ENCODE measurements at places on chromosomes 4 and X. TPM values are rescaled to one million over a fixed set of nuclear protein-coding genes. Genes with fewer than 3 reads are reported as not detected.

- DNase-seq = no peak
Observed at GRCh38 chr4:183485411-183486160, 19.3 kb upstream of the ING2 start.

DNA sequence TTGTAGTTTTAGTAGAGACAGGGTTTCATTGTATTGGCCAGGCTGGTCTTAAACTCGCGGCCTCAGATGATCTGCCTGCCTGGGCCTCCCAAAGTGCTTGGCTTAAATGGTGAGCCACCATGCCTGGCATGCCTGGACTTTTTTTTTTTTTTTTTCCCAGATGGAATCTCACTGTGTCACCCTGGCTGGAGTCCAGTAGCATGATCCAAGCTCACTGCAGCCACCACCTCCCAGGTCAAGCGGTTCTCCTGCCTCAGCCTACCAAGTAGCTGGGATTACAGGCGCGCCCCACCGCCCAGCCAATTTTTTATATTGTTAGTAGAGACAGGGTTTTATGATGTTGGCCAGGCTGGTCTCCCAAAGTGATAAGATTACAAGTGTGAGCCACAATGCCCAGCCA is 8.4 kb downstream of the UBE2K start:
- DNase-seq = no peak

- DNase-seq = no peak
Observed at GRCh38 chr4:88865046-88865445, 167.4 kb upstream of the NAP1L5 start.

DNA sequence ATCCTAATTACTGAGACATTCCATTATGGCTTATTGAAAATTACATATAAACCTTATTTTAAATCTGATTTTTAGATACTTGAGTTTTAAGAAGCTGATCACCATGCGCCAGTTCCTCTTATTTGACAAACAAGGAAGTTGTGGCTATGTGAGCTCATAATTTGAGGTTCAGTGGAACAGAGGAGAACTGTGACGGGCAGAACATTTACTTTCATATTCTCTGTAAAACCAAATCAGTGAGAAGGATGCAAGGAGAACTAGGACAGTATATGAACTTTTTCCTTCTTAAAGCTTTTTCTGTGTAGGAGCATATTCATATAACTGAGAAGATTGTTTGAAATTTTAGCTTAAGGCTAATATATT is 25.3 kb downstream of the STIM2 start:
- DNase-seq = no peak

- DNase-seq = no peak
Observed at GRCh38 chr4:143668930-143669552, 31.4 kb downstream of the FREM3 start.

GRCh38 chr4:90792696-90793095 is 665.5 kb downstream of the CCSER1 start:
- DNase-seq = no peak

DNA sequence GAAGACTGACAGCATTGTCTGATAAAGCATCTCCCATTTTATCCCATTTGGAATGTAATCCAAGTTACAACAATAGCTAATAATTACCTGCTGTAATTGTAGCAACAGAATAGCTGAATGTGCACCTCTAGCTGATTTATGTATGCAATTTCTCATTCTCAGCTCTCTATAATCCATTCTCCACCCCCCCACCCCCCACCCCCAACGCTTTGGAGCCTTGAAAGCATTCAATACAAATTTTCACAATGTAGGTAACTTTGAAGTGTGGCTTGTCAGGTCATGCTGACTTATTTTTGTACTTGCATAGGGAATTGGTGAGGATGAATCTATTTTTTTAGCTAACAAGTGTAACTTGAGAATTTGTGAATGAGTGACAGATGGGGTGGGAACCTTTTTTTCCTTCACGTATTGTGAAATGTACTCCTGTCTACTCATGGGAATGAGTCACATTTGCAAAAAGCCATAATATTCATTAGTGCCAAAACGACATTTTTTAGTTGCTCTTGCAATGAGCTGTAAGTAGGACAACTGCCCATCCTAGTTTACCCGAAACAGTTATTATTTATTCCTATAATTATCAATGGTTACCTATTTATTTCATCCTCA is 159.3 kb downstream of the PALLD start:
- no peak for DNase-seq

DNA sequence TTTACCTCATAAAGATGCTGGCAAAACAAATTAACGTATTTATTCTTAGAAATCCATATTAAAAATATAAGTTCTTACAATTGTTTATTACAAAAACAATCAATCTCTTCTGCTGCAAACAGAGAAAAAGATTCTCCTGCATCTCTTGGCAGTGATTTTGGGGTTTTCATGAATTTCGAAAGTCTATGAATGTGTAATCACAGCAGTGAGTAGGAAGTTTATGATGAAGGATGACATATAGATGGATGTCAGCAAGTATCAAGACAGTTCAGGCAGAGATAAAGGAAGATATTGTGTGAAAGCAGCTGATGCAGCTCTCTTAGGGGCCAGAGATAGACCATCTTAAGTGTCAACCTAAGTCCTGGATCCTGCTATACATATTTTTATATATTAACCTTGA is 196.9 kb upstream of the BANK1 start:
- no peak for DNase-seq

- no peak for DNase-seq
Observed at GRCh38 chr4:110683601-110684000, 60.7 kb upstream of the PITX2 start.

DNA sequence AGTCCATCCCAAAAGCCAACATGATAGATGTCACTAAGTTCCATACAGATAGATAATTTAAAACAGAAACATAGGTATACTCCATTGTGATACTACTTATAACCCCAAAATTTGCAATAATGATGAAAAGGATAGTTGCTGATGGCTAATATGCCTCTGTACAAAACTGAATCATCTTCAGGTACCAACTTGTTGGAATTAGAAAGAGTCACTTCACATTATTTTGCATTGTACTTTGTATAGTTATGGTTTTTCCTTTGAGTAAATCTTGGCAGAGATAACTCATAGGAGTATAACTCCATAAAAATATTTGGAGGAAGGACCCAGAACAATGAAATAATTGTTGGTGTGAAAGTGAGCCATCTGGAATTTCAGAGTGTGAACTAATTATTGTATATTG is 17.6 kb downstream of the GIMD1 start:
- DNase-seq = no peak

DNA sequence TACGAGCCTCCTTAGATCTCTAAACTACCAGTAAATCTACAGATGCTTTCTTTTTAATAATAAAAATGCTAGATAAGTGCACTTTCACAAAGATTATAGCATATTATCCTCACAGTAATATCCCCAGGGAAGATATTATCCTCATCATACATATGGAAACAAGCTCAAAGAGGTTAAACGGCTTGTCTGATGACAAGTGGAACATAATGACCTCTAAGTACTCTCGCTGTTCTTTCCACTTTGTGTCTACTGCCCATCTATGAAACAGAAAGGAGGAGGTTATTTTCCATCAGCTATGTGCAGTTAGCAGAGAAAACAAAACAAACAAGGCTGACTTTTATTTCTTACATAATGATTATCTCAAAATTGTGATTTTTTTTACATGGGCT is 42.8 kb upstream of the PRDM8 start:
- DNase-seq = no peak

- DNase-seq = no peak
Observed at GRCh38 chr4:60729194-60729593, 470.9 kb upstream of the ADGRL3 start.

DNA sequence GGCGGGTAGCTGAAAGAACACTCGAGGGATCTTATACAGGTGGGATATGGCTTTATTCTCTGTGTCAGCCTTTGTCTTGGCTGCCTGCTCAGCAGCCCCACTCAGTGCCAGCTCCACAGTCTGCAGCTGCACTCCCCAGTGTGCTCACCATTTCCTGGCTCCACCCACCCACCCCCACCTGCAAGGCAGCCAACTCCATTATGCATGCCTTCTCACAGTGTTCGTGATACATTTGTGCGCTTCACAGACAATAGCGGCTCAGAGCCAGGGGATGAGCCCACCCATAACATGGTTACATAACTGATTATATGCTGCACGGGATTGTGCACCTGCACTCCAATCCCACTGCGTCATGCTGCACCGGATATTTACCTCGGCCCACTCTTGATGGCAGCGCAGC is 8.8 kb upstream of the TMEM128 start:
- DNase-seq = peak; percentile 50

DNA sequence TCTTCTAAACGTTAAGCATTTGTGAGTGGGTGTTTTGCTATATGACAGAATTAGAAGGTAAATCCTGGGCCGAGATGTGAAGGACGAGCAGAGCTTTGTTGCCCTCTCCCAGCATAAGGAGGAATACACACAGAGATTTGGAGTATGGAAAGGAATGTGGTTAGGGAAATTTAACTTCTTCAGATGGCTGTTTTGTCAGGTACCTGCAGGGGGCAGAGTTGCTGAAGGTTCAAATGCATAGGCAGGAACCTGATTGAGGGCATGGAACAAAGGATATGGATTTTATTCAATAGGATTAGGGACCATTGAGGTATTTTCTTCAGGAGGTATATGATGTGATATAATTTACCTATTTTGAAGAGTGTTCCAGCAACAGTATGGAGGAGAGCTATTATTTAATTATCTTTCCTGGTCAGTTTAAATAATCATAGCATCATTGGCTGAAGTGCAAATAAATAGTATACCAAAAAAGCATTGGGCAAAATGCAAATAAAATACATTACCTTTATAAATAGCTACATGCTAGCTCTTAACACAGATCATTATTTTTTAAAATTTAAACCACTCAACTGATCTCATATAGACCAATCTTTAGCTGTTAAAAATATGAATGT is 143.6 kb downstream of the SLIT2 start:
- DNase-seq = peak; percentile 72

DNA sequence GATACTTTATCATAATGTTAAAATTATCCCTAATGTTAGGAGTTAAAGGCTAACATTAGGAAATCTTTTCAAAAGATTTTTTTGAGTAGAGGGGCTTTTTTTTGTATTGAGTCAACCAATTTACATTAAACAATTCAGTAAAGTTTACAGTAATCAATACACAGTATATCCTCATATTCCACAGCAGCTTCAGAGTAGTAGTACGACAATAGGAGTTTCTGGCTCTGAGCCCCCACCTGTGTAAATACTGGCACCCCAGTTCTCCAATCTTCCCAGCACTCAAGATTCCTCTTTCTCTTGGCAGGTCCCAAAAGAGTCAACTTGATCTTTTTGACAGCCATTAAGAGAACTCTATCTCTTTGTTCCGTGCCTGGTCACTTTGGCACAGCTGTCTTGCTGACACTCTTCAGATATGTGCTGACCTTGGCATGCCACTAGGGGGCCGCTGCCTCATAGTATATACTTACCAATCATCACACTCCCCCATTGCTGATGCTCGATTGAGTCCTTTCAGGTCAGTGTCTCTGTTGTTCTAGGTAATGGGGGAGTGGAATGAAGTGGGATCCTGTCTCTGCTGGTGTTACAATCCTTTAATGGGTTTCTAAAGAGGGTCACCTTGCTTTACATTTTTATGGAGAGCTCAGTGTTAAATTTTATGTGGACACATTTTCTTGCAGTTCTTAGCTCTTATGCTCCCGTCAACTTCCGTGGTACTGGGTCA is 19.5 kb upstream of the CCNI start:
- DNase-seq = peak; percentile 82

- DNase-seq = no peak
Observed at GRCh38 chr4:56251556-56251955, 135.7 kb downstream of the AASDH start.

DNA sequence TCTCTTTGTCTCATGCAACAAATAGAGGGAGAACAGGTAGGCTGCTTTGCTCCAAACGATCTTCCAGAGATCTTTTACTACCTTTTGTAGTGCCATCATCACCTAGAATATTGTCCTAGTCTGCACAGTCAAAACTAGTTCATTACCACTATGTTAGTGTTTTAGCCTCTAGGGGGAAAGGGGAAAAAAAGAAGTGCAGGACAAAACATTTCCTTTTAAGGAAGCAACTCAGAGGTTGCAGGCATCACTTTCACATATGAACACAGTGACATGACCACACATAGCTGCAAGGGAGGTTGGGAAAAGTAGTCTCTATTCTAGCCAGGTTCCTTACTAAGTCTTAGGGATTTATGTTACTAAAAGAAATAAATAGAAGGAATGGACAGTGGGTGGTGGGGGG is 39.3 kb upstream of the RAP2C start:
- DNase-seq = no peak

DNA sequence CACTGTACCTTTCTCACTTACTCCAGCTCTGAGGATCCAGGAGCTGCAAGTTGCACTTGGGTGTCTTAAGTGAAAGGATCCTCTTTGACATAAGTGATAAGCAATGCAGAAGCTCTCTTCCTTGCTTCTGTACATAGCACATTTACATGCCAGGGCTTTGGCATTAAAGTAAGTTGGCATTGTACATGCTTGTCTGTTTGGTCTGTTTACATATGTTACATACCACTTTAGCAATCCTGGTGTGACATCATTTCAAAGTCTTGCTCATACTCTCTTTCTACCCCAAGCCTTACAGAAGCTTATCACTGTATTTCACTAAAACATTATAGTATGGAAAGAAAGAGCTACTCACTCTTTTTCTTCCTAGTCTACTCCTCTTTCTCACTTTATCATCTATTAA is 2548.3 kb downstream of the ARAP2 start:
- no peak for DNase-seq

DNA sequence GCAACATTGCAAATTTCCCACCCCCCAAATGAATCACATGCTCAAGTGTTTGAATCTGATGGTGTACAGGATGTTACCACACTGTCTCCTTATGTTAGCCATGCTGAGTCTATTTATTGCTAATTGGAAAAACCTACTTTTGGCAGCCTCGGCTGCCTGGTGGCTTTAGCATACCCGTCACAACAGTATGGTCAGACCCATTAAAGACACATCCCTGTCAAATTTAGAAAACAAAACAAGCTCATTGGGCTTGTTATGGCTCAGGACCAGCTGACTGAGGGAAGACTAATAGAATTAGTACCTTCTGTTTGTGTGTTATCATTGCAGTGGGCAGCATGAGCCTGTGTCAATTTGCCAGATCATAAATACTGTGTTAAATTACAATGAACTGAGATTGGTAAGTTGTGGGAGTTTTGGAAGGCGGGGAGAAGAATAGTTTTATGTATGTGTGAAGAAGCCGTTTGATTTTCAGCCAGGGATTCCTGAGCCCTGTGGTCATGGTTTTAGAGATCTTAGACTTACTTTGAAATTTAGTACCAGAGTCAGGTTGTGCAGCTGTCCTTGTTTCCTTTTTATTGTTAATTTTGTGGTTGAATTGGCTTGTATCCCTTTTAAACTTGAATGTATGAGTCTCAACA is 66.8 kb downstream of the POLA1 start:
- no peak for DNase-seq

GAGE2A gene
- total RNA-seq = not detected

UGDH gene
- 104 TPM for total RNA-seq

GPR50 gene
- total RNA-seq = 12.2 TPM

TCEAL6 gene
- total RNA-seq = not detected

MAGEC2 gene
- total RNA-seq = not detected

FAM184B gene
- 0.09 TPM for total RNA-seq

LRP2BP gene
- 0.20 TPM for total RNA-seq

CDKL5 gene
- 16.9 TPM for total RNA-seq

GPM6B gene
- 73.9 TPM for total RNA-seq

RHOXF1 gene
- total RNA-seq = not detected

CSAG1 gene
- total RNA-seq = not detected

XAGE2 gene
- total RNA-seq = not detected
